ENCODE measurements at places on chromosomes 5 and 9.

- no peak for DNase-seq
Observed at GRCh38 chr9:14535161-14535955, 157.9 kb downstream of the ZDHHC21 start.

DNA sequence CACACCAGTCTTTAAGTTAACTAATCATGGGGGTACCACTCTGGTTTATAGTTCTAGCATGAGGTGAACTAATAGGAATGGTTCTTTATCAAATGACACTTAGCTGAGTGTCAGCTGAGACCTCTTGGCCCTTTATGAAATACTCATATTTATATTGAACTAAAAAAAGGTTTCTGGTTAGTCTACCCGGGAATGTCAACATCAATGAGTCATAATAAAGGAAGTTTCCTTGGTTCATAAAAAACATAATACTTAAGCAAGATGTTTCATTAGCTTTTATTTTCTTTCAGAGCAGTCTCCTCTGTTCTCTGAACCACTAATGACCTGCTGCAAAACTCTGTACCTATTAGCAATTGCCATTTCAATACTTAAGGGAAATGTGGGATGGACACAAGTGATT lies 13.7 kb downstream of the DAB2 start:
- no peak for DNase-seq

DNA sequence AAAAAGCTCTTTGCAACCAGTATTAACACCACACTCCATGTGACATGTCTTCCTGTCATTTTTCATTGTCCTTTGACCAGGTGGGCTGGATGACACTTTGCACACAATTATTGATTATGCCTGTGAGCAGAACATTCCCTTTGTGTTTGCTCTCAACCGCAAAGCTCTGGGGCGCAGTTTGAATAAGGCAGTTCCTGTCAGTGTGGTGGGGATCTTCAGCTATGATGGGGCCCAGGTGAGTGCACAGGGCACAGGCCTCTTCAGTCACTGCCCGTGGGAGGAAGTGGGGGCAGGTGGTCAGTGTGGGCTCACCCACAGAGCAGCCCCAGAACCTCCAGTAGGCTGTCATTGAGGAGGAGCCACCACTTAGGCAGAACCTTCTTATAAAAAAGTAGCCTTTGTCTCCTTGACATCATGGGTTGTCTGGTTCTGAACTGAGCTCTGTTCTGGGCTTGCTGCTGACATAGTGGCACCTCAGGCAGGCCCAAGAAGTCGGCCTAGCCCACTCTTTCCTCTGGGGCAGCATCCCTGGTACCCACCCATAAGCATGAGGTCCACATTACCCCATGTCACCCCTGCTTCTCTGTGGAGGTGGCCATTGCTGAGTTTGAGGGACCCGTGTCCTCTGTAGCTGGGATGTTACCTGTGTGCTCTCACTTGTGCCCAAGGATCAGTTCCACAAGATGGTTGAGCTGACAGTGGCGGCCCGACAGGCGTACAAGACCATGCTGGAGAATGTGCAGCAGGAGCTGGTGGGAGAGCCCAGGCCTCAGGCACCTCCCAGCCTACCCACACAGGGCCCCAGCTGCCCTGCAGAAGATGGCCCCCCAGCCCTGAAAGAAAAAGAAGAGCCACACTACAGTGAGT lies 39.3 kb downstream of the SECISBP2 start:
- no peak for DNase-seq

DNA sequence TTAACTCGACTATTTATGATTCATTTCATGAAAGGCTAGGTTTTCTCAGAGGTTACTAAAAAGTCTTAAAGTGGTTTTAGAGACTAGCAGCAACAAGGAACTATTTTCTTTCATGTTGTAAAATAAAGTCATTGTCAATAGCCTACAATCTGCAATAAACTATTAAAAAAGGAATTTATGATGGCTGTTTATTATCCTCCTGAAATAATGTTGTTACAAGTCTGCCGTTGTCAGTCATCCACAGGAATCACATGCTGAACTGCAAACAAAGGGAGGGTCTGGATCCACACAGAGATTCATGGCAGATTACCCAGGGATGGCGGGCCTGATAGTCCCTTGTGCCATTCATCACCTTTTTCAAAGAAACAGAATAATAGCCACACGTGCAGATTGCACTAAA lies 49.2 kb downstream of the TMEM174 start:
- DNase-seq = no peak

DNA sequence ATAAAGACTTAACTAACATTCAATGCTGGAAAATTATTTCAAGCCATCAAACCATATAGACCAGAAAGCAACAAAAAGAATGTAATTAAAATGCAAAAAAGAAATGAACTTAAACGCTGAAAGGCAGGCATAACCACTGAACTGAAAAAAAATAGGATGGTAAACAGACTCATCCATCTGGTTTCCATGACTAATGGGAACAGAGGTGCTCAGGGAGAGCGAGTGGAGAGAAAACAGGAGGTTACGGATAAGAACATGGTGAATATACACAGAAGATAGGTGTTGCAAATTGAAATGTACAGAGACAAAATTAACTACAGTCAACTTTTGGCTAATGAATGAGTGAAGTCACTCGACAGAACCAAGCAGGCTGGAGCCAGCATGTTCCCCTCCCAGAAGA lies 43.5 kb upstream of the RNF38 start:
- DNase-seq = no peak

- DNase-seq = no peak
Observed at GRCh38 chr5:74672215-74672877, 12.7 kb upstream of the HEXB start.

- no peak for DNase-seq
Observed at GRCh38 chr9:132020820-132021510, 58.7 kb downstream of the MED27 start.

DNA sequence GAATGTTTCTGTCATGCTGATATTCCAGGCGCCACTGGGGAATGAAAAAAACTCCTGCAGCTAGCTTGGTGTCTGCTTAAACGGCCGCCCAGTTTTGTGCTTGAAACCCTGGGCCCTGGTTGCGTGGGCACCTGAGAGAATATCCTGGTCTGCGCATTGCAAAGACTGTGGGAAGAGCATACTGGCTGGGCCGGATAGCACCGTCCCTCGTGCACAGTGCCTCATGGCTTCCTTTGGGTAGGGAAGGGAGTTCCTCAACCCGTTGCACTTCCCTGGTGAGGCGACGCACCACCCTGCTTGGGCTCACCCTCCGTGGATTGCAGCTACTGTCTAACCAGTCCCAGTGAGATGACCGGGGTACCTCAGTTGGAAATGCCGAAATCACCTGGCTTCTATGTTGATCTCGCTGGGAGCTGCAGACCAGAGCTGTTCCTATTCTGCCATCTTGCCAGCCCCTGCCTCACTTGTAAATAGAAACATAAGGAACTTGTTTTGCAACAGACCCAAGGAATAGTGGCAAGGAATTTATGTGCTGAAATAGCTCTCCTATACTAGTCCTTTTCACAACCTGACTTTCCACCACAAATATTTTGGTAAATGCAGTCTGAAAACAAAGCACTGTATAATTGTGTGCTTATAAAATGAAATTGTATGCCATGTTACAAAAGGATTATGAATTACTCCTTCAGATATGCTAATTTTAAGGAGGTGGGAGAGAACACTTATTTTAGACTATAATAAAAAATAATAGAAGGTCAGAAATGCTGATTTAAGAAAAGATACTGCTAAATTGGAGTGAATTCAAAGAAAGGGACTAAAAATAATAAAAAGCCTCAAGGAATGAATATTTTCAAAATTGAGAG lies 90.3 kb downstream of the ADAMTSL1 start:
- DNase-seq = no peak

- no peak for DNase-seq
Observed at GRCh38 chr9:131396626-131397025, 2.7 kb downstream of the PRRC2B start.

DNA sequence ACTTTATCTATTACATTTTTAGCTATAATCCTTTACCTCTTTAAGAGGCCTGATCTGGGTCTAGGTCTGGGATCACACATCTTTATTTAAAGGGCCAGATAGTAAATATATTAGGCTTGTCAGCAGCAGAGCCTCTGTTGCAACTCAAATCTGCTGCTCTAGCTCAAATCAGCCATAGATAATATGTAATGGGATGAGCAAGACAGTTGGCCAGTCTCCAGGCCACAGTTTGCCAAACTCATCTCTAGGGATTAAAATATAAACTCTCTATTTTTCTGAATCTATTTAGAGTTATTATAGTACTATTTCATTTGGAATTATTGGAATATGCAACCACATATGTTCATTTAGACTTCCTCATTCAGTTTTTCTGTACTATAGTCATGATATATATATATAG lies 115.9 kb upstream of the MINAR2 start:
- no peak for DNase-seq

DNA sequence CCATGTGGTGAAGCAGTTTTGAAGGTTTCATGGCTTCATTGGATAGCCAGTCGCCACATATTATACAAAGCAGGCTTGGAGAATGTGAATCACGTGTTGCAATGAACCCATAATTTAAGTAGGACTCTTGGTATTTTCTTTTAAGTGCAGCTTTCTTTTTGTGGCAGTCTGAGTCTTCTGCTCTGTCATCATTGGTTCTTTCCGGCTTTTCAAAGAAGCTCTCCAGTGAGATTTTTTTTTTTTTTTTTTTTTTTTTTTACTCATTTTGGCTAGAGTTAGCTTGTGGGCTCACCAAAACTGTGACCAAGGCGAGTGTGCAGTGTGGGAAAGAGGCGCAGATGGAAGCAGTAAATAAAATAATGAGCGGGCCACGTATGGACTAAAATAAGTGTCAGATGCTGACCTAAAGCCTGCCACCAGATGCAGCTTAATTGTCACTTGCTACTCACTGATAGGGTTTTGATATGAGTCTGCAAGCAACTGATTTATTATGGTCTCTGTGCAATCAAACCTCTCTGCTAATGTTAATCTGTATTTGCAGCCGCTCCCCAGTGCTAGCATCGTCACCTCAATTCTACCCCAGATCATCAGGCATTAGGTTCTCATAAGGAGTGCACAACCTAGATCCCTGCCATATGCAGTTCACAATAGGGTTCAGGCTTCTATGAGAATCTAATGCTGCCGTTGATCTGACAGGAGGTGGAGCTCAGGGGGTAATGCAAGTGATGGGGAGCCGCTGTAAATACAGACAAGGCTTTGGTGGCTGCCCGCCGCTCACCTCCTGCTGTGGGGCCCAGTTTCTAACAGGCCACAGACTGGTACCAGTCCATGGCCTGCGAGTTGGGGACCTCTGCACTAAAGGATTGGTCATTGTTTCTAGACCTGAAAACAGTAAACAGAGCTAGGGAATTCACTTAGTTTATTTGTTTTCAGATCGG lies 45.5 kb upstream of the LARP1 start:
- DNase-seq = no peak

DNA sequence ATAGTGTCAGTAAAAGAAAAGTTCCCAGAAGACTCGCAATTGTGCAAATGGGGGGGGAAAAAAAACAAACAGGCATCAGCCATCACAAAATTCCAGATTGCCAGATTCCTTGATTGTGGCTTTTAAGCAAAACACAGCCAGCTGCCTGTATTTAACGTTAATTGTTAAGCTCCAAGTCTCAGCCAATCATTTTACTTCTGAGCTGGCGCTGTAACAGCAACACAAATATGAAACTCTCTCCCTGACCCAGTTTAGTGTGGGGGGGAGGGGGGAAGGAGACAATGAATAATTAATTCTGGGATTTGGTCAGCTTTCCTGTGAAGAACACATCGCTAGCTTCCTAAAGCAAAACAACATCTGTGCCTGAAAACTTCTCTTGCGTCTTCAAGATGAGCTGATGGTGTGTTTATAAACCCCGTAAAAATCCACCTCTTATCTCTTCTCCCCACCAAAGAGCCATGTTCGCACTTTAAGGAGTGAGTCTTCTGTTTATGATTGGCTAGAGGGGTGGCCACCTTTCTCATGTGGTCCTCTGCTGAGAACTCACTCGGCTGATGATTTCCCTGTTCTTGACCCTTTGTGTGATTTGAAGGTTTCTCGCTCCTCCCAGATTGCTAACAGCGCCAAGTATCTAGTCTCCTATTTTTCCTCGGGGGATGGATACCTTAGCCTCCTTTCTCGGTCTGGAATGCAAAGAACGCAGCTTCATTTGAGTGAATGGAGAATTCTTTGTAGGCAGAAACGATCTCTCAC lies 160.2 kb upstream of the DAPK1 start:
- DNase-seq = no peak

DNA sequence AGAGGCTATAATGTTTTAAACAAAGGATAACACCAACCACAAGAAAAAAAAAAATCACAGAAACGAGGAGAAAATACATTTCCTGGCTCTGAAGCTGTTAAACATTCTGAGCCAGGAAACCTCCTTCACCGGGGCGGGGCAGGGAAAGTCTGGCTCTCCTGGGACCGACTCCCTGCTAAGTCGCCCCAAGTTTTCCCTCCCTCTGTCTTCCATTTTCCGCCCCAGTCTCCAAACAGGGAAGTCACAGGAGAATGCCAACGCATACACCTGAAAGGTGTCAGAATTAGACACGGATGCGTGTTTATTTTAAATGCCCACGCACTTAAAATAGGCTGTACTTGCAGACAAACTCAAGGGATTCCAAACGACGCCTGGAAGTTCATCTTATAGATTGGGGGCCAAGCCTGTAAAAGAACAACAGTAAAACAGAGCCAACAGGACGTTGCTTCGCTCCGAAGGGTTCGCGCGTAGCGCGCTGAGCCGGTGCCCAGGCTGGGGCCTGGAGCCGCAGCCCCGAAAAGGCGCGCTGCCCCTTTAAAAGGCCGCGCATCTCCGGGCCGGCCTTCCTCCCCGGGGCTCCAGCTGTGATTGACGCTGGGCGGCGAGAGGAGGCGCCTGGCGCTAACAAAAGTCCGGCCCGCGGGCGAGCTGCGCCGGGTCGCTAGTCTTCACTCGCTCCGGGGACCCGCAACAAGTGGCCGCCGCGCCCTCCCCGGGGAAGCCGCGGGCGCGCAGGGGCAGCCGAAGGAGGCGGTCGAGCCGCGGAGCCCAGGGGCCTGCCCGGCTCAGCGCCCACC lies at the start of gene FBXL7:
TSS of gene FBXL7 (plus strand) at position 653 of the 797 bp plus-strand sequence.
- no peak for DNase-seq

DNA sequence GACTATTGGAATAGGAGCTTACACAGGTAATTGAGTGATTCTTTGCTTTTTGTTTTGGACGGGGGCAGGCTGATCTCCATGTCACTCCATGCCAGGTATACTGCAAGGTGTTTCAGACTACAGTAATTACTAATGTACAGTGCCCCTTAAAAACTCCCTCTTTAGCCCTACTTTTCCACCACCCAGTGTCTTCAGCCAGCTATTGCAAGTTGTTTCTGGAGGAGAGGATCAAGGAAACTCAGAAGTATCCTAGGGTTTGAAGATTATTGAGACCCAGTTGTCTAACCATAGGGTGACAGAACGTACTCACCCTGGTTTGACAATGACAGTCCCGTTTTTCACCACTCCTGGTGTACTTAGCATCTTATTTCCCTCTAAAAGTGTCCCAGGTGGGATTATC lies 13.4 kb downstream of the CFAP95 start:
- peak; percentile 52 for DNase-seq

GRCh38 chr9:97310023-97310422 lies 2.6 kb downstream of the CCDC180 start:
- DNase-seq = no peak

GRCh38 chr5:14946815-14947620 lies 75.4 kb upstream of the ANKH start:
- peak; percentile 76 for DNase-seq

DNA sequence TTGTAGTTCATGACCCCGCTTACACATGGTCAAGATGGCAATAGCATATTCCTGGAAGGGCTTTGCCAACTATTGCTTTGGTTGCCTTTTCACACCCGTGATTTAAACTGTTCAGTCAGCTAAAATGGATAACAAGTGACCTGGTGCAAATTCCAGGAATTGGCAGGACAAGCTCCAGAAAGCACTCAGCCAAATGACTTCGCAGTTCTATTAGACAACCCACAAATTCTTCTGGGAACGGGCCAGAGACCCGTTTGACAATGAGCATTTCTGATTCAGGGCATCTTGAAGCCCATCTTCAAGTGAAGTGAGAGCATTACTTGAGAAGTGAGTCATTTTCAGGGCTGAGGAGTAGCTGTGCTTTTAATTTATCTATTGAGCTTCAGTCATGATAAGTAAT lies 165.0 kb downstream of the DROSHA start:
- no peak for DNase-seq
